Activated T-helper 1 cell treated with Interleukin-2 at 50 U/mL for 16 hours (primary cell): ENCODE measurements at places on chromosomes 5 and 9.

DNA sequence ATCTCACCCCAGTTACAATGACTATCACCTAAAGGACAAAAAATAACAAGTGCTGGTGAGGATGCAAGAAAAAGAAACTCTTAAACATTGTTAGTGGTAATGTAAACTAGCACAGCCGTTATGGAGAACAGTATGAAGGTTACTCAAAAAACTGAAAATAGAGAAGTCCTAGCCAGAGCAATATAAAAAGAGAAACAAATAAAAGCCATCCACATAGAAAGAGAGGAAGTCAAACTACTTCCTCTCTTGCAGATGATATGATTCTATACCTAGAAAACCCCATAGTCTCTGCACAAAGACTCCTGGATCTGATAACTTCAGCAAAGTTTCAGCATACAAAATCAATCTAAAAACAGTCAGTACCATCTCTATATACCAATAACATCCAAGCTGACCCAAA, 221.5 kb upstream of the FAM174A start:
- DNase-seq = no peak

- no peak for DNase-seq
Observed at GRCh38 chr5:151480384-151481293, 33.2 kb downstream of the SLC36A1 start.

DNA sequence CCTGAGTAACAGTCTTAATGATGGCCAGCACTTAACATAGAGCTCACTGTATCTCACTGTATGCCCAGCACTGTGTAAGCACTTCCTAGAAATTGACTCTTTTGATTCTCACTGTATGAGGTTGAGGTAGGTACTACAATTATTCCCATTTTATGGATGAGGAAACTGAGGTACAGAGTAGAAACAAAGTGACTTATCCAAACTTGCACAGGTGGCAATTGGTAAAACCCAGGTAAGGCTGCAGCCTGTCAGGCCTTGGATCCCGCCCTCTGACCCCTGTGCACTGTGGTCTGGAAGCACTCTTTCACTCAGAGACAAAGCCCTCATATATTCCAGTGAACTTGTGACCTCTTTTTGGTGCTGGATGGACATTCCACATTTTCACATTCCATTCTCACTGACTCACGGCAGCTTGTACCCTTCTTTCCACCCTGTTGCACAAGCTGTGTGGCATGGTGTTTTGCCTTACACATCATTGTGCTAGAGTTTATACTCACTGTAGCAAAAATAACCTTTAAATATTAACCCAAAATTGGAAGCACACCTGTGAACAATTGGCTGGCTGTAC, 21.7 kb downstream of the ANKRD55 start:
- no peak for DNase-seq

- no peak for DNase-seq
Observed at GRCh38 chr5:81768935-81769452, 18.1 kb upstream of the SSBP2 start.

GRCh38 chr5:170701334-170701733, 82.2 kb upstream of the GABRP start:
- DNase-seq = no peak

DNA sequence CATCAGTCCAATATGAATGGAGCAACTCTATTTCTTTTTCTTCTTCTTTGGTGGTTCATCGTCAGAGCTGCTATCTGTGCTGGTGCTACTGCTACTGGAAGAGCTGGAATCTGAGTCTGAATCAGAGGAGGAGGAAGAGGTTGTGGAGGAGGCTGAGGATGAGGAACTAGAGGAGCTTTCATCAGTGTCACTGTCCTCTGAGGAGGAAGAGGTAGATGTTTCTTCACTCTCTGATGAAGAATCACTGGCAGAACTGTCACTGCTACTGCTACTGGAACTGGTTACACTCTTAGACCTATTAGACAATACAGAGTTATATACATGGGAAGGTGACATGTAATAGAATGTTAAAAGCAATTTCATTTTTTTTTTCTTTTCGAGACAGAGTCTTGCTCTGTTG, 27.8 kb downstream of the ZCCHC10 start:
- no peak for DNase-seq

GRCh38 chr5:135233477-135233876, 165.6 kb downstream of the MACROH2A1 start:
- DNase-seq = no peak

GRCh38 chr9:122158202-122158601, 1.4 kb downstream of the NDUFA8 start:
- DNase-seq = no peak

- DNase-seq = no peak
Observed at GRCh38 chr5:62593331-62593730, 14.7 kb downstream of the LRRC70 start.

GRCh38 chr5:112289465-112289864, 129.6 kb downstream of the EPB41L4A start:
- no peak for DNase-seq

DNA sequence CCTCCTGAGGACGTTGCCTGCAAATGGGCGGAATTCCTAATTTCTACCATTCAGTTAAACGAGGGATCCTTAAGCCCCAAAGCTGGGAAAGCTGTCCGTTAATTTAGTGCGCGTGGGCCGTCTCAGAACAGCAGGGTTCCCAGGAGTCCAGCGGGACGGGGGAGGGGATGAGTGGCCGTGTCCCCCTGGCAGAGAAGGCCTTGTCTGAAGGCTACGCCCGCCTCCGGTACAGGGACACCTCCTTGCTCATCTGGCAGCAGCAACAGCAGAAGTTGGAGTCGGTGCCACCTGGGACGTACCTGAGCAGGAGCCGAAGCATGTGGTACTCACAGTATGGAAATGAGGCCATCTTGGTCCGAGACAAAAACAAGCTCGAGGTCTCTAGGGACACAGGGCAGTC, 1.3 kb downstream of the BRD3OS start:
- no peak for DNase-seq

GRCh38 chr5:177595026-177595585, 3.1 kb downstream of the TMED9 start:
- no peak for DNase-seq

- DNase-seq = no peak
Observed at GRCh38 chr9:118008246-118008645, 304.0 kb downstream of the TLR4 start.

DNA sequence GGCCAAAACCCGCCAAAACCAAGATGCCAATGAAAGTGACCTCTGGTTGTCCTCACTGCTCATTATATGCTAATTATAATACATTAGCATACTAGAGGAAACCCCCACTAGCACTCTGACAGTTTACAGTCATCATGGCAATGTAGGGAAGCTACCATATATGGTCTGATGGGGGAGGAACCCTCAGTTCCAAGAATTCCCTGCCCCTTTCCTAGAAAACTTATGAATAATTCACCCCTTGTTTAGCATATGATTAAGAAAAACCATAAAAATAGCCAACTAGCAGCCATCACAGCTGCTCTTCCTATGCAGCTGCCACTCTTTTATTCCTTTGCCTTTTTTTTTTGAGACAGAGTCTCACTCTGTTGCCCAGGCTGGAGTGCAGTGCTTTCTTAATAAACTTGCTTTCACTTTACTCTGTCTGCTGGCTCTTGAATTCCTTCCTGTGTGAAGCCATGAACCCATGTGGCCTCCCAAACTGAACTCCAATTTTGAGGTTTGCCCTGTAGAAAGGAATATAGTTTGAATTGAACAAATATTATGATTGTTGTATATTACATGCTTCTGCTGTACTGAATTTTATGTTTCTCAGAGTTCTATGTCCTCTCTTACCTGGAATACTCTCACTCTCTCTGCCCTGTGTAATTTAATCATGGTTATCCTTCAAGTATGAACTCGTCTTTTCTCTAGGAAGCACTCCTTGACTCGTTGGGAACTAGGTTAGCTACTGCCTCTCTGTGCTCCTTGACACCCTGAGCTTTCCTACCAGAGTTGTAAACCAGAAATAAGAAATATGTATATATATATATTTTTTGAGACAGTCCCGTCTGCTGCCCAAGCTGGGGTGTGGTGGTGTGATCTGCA, 59.8 kb downstream of the KIAA1958 start:
- no peak for DNase-seq

DNA sequence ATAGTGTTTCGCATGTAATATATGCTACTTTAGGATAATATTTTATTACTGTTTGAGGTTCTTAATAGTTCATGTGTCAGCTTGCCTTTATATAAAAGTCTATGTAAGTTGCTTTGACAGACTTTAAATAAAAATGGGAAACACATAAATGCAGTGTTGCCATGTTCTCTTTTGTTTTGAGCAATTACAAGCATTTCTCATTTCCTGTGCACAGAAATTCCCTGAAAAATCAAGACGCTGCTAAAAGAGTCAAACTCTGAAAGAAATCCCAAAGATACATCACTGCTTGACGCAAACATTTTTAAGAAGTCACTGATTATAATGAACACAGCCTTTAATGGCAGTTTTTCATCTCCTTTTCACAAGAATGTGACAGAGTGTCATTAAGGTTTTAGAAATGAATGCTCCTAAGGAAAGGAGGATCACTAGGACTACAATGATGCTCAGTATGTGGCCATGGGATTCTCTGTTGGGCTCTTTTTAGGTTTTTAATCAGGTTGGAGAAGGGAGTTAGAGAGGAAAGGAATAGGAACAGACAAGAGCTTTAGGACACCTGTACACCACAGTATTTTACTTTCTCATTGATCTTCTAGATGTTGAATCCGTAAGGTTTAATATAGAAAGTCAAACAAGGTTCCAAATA, 29.4 kb downstream of the ZCCHC7 start:
- no peak for DNase-seq

DNA sequence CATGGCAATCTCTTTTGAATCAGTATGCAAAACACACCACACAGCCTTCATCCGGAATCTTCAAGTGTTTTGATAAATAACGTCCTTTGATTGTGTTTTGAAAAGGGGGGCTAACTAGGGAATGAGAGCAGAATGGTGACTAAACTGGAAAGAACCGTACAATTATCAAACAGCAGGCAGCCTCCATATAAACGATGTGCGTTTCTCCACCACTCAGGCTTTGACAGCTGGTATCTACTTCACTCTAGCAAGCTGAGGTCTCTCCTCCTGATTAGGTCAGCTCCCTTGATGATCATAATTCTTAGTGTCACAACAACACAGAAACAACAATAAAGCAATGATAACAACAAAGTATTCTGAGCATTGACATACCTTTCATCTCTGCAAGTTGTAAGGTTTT, 465.9 kb downstream of the TUSC1 start:
- no peak for DNase-seq

DNA sequence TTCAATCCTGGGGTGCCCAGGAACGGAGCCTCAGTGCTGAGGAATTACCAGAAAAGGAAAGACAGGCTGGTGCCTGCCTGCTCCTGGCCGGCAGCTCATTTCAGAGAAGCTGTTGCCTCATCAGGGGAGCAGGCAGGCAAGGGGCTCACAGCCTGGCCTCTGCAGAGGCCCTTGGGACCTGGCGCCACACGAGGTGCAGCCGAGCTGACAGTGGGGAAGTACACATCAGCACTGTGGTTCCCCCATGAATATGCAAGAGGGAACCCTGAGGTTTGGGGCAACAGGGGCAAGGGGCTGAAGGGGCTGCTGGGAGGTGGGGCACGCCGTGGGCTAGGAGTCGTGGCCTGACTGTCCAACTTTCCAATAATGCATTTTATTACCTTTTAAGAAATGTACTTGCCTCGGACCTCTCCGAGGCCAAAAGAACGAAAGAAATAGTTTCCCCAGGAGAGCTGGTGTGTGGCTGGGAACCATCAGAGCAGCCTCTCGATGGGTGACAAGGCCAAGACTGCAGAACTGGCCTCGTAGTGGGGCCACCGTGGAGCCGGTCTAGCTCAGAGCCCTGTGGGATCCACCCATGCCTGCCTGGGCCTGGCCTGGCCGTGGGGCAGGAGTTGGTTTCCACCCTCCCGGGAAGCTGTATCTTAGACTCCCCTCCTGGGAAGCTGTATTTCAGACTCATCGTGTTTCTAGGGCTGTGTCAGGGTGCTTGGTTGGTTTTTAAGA, 198.6 kb downstream of the PAX5 start:
- no peak for DNase-seq

DNA sequence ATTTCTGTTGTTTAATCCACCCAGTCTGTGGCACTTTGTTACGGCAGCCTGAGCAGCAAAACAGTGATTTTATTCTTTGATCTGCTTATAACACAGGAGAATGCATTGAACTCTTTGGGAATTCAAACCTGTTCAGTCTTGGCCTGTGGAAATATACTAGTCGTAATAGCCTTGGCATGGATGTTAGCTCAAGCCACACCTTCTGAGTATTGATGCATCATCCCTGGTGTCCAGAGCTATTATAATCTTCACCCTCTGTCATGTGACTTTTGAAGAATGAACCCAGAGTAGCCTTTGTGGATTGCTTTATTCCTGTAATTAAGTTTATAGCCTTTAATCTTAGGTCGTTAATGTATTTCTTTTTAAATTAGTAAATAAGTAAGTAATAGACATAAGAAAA, 50.8 kb upstream of the TEX48 start:
- no peak for DNase-seq

- DNase-seq = no peak
Observed at GRCh38 chr9:126862104-126862761, 1.8 kb downstream of the ZBTB34 start.

DNA sequence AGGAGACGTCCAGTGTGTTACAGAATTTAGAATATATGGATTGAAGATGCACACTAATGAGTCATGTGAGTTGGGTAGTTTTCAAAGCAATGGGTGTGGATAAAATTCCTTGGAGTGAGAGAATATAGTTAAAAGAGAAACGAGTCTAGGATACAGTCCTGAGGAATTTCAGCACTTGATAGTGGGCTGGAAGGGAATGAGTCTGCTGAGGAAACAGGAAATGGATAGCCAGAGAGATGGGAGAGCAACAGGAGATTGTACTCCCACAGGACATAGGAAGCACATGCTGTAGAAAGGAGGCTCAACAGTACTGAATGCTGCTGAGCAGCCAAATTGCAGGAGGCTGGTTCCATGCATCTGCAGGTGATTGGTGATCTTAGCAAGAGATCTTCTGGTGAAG, 68.1 kb downstream of the FBN2 start:
- DNase-seq = no peak

DNA sequence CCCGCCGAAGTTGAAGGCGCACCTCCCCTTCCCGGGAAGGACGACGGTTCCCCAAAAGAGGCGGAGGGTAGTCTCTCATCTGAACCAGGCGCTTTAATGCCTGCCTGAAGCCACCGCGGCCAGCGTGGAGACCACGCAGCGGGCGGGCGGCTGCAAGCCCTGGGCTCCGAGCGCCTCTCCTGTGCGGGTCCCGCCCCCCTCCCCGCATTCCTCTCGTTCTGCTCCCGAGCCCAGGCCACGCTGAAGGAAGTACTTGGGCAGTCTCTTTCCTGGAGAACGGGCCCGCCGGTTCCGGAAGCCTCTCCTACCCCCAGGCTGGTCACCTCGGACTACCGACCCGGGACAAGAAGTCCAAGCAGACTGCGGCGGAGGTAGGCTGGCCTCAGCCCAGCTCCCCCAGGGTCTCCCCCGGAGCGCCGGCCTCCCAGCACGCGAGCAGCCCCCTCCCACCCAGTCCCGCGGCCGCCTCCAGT, 571 bp downstream of the PPIC start:
- no peak for DNase-seq

- no peak for DNase-seq
Observed at GRCh38 chr5:97135868-97136267, 6.5 kb downstream of the LIX1 start.

DNA sequence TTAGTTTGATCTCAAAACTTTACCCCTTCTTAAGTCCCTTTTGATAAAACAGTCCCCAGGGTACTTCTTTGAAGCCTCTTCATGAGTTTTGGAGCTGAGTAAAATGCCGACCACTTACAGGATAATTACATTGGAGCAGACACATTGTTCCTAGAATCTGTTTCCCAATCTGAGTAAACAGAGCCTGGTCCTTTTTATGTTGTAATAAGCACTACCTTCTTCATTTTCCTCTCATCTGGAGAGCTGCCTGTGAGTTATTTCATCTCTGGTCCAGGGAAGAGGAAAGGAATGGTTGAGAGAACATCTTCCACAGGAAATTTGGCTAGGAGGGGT, 26.3 kb upstream of the GALNT10 start:
- no peak for DNase-seq
